Putamen (tissue), 1 donor: ENCODE measurements at places on chromosomes 4 and X.

- DNase-seq, result no peak
Observed at GRCh38 chr4:80213117-80213815, 16.0 kb downstream of the PRDM8 start.

GRCh38 chrX:115040417-115040816, 23.0 kb upstream of the IL13RA2 start:
- DNase-seq, result no peak

DNA sequence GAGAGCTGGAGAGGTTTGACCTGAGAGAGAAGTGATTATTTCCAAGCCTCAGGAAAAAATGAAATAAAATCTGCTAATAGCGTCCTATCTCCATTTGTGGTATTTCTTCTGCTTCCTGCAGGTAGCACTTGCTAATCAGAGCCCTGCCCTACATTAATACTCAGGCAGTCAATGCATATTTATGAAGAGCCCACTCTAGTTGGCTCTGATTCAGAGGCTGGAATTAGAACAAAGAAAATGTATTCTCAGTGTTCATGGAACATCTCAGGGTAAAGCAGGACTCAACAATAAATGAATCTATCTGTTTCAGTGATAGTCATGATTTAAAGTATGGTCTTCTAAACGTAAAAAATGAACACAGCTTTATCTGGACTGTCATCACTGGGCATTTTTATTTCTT, 1.4 kb upstream of the ATP8A1 start:
- DNase-seq, result no peak

DNA sequence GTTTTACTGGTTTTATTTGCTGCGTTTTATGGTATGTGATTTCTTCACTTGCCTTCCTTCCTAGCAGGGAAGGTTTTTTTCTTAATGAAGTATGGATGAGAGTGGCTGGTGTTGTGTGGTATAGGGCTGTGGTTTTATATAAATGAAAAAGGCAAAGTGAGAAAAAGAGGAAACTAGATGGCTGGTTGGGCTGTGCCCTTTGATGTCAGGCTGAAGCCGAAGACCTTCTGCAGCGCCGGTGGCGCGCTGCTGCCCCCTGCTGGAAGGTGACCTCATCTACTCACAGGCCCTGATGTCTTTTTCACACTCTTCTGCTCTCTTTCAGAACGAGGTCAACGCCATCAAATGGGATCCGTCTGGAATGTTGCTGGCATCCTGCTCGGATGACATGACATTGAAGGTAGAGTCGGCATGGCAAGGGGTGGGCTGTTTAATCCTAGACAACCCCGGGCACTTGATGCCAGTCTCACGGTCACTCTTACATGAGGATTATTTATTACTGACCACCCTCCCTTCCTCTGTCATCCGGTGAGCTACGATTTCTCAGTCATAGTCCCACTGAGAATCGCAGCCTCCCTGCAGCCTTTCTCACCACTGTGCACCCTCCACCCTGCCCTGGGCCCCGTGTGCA, 56.6 kb downstream of the GPR143 start:
- DNase-seq, result peak; percentile 58

- DNase-seq, result no peak
Observed at GRCh38 chrX:72028701-72029470, 102.8 kb downstream of the RTL5 start.

GRCh38 chrX:39308126-39308525, 506.9 kb downstream of the MID1IP1 start:
- no peak for DNase-seq
